ENCODE measurements at places on chromosomes 2 and 18.

DNA sequence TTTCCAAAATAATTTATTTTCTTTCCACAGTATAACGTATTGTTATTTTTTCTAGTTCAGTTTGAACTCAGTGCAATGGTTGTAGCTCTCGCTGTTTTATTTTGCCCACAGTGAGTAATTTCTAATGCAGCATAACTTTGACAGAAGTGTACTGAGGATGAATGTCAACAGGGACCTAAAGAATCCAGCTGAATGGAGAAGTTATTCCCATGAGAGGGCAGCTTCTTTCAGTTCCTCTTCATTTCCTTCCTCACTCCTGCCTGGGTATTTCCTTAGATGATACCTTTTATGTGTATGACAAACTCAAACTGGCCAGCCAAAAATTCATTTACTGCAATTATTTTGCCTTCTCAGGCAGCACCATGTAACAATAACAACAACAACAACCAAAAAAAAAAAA is 1223.1 kb upstream of the ZEB2 start:
- no peak for DNase-seq

- no peak for DNase-seq
These were observed 92.0 kb upstream of the CYP1B1 start for GRCh38 chr2:38167968-38168350.

GRCh38 chr2:219209236-219210195 is 2.9 kb downstream of the ZFAND2B start:
- DNase-seq: no peak

DNA sequence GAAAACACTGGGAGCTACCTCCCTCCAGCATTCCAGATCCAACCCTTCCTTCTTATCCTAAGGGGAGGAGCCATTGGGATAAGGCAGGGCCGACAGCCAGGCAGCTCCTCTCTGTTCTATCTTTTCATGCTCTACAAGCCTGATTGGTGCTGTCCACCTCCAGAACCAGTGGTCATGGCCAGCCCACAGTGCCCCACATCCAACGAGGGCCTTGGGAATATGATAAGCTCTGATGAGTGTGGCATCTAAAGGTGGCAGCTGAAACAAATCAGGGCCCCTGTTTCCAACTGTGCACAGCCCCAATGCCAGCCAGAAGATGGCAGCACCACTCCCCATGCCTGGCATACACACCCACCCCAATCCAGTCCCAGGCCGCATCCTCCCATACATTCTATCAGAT is 329.3 kb downstream of the C1D start:
- DNase-seq: peak; percentile 51

DNA sequence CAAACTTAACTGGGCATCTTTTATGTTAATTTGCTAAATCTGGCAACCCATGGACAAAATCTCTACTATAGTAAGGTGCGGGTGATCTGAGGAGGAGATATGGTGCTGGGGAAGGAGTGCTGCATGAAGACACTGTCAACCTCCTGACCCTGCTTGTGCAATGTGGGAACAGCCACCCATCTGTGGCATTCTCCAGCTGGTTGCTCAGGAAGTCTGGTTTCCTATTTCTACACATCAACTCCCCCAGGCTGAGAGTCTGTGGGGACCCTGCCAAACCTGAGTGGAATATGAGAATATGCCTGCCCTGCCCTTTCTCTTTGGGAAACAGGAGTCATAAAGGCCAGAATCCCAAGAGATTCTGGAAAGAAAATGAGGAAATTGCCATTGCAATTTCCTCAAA is 60.1 kb upstream of the PAX3 start:
- no peak for DNase-seq

DNA sequence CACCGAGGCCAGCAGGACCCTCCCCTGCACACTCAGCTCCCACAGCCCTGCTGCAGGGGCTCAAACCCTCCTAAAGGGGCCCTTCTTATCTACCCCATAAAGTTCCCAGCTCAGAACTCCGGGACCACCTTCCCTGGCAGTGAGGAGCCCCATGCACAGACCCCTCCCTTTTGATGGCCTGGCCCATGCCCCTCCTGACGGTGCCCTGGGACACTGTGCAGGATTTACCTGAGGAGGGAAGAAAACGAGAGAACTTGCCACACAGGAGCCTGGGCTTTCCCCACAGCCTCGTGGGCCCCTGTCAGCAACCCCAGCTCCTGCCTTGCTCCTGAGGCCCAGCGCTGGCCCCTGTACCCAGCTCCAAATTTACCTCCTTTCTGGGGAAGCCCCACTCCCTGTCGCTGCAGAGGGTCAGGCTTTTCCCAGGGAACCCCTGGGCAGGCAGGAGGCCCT is 206.3 kb upstream of the SALL3 start:
- DNase-seq: no peak

GRCh38 chr18:8556424-8556823 is 52.8 kb upstream of the RAB12 start:
- no peak for DNase-seq

GRCh38 chr2:1137913-1138391 is 187.3 kb downstream of the SNTG2 start:
- no peak for DNase-seq

- no peak for DNase-seq
These were observed 227.6 kb downstream of the ASXL3 start for GRCh38 chr18:33805592-33805991.

GRCh38 chr18:76264198-76264875 is 230.7 kb downstream of the ZNF516 start:
- no peak for DNase-seq

DNA sequence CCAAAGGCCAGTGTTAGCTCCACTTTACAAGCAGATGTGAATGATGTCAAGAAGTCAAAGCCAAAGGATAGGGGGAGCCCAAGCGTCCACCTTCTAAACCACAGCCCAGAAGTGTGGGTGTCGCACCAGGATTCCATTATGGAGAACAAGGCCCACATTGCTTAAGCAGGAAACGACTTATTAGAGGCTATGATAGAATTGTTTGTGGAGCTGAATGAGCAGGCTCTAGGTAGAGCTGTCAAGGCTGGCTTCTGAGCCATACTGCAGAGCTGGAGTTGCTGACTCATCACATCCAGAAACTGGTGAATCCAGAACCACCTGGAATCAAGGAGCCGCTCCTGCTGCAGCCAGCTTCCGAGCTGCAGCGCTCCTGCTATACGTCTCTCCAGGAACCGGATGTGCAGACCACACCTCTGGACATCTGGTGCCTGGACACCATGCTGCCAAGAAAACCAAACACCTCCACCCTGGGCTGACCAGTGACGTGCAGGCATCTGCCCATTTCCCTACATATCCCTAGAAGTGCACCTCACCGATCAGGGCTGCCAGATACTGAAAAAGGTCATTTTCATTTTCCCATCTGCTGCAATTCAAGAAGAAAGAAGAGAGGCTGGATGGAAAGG is 6.2 kb upstream of the TWIST2 start:
- peak; percentile 87 for DNase-seq

DNA sequence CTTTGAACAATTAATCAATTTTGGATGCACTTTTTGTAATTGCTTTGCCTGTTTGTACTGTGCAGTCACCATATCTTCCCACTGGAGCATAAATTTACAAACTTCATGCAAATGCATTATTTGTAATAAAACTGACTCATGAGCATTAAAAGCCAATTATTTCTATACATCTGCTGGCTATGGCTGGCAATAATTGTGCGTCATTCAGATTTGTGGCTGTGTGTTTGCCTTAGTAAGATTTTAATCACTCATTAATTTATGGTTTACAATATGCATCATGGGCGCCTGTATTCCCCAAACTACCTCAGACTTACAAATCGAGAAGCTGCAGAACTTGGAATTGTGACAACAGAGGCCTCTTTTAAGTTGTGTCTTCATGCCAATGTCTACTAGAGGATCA is 132.4 kb upstream of the TRIB2 start:
- no peak for DNase-seq

DNA sequence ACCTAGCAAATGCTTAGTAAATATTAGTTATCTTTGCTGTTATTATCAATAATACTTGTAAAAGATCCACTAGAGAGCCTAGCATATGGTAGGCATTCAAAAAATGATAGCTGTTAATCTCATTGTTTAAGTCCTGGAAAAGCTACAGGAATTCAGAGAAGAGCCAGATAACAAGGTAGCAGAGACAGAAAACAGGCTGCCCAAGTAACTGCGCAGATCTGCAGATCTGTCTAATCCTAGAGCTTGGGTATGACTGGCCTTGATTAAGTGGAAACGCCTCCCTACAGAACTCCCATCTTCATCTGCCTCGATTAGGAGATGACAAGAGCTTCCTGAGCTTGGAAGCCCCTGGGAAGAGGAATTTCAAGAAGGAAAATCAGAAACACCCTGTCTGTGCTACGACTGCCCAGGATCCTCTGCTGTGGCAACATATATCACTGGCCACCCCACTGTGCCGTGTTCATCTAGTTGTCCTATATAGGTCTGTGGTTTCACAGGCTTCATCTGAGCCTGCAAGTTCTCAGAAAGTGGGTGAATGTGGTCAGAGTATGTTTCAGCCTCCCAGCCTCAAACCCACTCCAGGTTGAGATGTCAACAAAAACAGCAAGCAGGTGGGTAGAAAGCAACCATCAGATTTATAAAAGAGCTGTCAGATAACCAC is 151.5 kb upstream of the PKDCC start:
- no peak for DNase-seq

- no peak for DNase-seq
These were observed 28.6 kb upstream of the ATIC start for GRCh38 chr2:215283221-215283620.

DNA sequence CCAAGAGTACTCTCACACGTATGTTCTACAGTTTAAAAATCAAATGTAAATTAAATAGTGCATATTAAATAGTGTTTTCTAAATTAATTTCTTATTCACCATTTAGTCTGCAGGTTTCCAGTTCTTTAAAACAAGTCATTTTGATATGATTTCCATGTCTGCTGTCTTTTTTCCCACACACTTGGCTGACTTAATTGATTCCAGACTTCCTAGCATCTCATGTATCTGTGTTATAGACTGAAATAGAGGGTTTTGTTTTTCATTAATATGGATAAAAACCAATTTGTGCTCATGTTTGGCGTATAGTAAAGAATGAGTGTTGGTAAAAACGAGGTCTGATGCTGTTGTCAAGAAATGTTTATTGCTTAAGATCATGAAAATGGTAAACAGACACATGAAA is 104.3 kb downstream of the SRBD1 start:
- no peak for DNase-seq

Data from GM23248 (cell line).